ENCODE measurements at places on chromosomes 16 and 17.

- DNase-seq: peak; percentile 70
These were observed 51.3 kb downstream of the FTO start for GRCh38 chr16:53755026-53755910.

GRCh38 chr17:1087381-1088241, 90.7 kb downstream of the TIMM22 start:
- peak; percentile 29 for DNase-seq

DNA sequence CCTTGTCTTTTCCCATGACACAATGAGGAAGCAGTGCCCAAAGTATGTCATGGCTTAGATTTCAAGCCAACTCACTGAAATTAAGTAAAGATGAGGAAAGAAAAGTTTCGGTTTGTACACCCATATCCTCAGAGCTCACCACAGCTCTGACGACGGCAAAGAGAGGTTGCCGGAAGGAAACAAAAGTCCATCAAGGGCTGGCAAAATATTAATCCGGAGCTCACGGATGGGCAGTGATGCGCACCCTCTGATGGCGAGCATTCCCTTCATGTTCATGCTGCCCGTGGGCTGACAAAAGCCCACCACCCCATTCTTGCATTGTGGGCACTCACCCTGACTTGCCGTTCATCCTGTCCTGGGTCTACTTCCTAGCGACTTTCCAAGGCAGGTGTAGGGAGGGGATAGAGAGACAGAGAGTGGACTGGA, 103.1 kb downstream of the SOX9 start:
- no peak for DNase-seq

GRCh38 chr17:78128551-78129350, at the start of gene TMC6:
TMC6 (minus strand) TSS chr17:78128755; CDS start chr17:78126832, 1,923 bp downstream.
- no peak for DNase-seq

DNA sequence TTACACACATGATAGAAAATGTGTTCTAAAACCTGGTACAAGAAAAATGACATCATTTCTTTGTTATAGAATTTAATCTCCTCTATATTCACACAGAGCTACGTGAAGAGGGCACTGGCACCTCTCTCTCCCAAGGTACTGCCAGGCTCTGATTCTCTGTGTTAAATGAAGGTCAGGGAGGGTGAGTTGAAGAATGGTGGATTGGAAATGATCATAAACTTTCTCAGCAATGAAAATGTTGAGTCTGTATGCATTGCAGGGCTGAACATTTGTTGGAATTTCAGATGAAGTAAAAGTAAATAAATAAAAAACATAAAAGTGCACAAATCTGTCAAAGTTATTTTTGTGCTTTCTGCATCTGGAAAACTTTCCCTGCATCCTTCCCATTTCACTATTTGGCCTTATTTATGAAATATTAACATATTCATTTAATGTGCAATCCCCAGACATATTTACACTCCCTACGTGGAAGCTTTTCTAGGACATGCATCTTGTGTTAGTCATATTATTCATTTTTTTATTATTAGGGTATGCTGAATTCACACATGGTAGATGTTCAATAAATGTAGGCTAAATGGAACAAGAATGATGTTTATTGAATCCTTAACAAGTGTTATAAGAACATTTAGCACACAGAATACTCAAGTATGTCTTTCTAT, 810.3 kb upstream of the CDH8 start:
- DNase-seq: no peak

DNA sequence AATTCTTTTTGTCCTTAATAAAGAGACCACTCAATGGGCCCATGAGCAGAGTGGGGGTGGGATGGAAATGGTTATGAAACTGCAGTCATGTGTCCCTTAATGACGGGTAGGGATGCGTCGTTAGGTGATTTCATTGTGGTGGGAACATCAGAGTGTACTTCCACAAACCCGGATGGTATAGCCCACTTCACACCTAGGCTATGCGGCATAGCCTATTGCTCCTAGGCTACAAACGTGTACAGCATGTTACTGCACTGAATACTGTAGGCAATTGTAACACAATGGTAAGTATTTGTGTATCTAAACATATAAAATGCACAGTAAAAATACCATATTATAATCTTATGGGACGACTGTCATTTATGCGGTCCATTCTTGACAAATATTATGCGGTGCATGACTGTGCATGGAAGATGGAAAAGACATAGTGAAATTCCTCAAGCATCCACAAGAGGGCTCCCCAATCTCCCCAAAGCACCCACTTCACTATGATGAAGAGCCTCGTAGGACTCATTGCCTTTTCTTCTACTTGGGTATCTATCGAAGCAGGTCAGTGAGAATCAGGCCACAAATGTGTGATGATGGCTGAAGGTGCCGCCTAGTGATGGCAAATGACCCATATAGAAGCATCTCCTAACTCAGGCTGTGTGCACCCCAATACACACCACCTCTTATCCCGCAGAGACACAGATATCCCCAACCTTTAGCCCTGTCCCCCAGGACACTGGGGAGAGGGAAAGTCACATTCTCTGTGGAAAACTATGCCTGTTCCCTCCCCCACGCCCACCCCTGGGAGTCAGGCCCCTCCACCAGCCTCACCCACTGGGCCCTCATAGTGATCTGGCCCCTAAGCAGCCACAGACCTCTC, 43.5 kb downstream of the TBX21 start:
- peak; percentile 60 for DNase-seq

DNA sequence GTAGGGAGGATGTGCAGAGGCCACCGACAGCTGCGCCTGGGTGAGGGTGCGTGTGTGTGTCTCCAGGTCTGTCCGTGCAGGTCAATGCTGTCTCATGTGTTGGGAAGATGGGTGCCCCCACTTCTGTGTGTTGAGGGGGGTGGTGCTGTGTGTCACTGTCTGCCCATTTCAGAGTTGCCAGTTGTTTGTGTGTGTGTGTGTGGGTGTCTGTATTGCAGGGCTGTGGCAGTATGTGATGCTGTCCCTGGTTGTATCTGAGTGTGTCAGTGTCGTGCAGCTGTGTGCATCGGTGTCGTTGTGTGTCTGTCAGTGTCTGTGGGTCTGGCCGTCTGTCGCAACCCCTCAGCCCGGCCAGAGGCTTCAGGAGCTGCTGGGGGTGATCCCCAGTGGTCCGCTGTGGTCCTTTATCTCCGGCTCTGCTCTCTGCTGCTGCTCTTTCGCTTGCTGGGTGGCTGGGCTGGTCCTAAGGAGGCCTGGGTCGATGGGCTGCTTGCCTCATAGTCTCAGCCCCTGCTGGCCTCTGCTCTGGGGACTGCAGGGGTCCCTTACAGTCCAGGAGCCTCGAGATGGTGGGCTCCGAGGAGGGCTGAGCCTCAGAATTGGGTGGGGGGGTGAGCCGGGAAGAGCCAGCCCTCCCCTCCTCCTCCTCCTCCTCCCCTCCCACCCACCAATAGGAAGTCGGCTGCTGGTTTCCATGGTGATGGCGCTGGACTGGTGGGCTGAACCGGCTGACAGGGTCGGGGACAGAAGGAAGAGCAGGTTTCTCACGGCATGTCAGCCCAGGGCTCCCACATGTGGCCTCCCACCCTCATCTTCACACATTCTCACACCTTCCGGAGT, at the start of gene TSPOAP1:
TSPOAP1 (minus strand) TSS at position 601 of the 840 bp plus-strand sequence. CDS start 875 bp downstream, outside the sequence.
- DNase-seq: no peak

DNA sequence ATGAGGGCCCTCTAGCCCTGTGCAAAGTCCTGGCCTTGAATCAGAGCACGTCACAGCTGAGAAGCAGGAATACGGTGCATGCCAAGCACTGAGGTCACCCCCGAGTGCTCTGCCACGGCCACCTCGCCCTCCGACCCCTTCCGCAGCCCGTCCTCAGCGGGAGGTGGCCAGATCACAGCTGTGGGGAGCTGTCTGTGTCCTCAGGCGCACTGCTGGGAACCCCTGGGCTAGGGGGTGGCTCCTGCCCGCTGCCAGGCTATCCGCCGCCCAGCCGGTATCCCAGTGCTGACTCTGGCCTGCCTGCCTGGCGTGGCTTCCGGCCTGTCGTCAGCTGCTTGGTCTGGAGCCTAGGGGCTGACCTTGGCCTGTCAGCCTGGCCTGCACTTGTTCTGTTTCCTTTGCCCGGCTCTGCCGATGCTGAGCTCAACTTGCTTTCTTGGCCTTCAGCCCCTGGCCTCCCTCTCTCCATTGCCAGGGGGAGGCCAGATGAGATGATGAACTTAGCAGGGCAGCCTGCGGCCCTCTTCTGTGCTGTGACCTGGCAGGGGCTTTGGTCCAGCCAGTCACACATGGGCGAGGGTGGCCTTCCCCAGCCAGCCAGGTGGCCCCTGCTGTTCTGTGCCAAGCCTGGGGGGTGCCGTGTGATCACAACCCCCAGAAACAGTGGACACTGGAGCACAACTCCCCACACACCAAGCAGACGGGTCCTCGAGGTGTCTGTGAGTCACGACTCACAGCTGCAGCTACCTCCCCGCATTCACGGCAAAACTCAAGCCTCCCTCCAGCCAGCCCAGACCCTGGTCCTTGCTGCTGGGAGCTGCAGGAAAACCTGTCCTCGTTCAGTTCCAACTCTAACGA, 77.3 kb downstream of the ZDHHC7 start:
- DNase-seq: peak; percentile 59

DNA sequence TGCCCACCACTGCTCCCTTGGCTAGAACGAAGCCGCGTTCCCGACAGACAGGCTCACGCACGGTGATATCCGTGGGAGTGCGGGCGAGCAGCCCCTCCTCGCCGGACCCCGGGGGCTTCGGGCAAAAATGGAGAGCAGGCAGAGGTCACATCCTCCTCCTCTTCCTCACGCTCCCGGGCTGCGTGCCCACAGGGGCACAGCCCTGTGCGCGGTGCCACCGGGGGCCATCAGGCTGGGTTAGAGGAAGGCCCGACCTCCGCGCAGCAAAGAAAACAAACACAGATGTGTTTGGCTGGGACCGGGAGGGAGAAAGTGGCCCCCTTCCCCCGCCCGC, 519 bp upstream of the NTN1 start:
- no peak for DNase-seq

DNA sequence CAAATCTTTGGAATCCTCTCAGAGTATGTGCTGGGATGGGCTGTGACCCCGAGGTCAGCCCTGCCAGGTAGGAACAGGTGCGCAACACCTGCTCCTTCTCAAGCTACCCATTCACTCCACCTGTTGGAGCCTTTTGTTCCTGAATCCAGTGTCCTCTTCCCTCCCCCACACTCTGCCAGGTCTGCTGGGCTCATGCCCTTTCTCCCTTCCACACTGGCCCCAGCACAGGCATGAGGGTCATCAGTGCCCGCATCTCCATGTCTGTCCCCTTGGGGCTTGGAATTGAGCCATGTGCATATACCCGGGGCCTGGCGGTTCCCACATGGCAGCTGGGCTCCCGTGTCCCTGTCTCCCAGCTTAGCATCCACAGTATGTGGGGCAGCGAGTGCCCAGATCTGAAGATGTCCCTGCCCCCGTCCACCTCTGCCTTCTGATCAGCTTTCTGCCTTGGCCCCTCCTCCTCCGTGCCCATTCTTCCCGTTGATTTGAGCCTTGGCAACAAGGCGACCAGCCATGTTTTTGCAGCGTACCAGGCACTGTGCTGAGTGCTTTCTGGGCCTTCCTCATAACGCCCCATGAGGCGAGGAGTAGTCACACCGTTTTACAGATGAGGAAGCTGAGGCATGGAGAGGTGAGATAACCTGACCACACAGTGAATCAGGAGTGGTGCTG, 102.2 kb downstream of the RAP1GAP2 start:
- DNase-seq: no peak

GRCh38 chr17:79981090-79981489, 54.6 kb downstream of the TBC1D16 start:
- DNase-seq: no peak

DNA sequence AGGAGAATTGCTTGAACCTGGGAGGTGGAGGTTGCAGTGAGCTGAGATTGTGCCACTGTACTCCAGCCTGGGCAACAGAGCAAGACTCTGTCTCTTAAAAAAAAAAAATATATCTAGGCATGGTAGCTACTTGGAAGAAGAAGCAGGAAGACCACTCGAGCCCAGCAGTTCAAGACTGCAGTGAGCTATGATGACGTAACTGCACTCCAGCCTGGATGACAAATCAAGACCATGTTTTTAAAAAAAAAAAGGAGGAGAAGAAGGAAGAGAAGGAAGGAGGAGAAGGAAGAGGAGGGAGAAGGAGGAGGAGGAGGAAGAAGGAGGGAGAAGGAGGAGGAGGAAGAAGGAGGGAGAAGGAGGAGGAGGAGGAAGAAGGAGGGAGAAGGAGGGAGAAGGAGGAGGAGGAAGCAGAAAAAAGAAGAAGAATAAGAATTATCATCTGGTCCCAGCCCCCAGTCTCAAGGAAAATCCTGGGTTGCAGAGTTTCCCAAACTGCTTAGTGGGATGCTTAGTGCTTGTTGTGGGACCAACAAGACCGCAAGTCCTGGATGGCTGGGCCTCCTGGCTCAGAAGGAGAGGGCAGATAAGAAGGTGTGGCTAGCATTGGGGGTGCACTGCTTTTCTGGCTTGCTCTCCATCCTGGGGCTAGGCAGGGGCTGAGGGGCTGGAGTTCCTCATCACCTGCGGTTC, 3.7 kb upstream of the DRC7 start:
- peak; percentile 12 for DNase-seq

DNA sequence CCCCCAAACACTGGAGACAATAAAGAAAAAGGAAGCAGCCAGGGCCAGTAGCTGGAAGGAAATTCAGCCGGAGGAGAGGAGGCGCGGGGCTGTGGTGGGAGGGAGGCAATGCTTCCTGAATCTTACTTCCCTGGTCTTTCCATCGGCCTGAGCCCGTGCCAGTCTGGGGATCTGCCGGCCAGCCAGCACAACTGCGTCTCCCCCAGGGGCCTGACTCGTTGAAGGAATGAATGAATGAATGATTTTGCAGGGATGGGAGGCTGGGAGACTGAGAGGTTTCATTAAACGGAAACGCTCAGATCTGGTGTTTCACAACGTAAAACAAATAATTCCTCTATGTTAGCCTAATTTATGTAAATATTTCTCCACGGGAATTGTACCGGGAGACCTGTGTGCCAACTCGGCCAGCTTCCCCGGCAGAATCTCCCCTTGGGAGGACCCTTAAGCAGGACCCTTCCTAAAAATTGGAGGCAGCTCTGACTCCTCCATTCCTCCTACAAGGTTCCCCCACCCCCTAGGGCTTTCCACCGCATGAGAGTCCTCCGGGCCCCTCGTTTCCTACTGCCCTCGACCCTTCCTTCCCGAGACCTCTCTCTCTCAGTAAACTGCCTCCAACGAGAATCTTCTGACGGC, 1.3 kb upstream of the BAIAP2 start:
- no peak for DNase-seq

GRCh38 chr16:23907903-23908302, 72.1 kb downstream of the PRKCB start:
- no peak for DNase-seq

DNA sequence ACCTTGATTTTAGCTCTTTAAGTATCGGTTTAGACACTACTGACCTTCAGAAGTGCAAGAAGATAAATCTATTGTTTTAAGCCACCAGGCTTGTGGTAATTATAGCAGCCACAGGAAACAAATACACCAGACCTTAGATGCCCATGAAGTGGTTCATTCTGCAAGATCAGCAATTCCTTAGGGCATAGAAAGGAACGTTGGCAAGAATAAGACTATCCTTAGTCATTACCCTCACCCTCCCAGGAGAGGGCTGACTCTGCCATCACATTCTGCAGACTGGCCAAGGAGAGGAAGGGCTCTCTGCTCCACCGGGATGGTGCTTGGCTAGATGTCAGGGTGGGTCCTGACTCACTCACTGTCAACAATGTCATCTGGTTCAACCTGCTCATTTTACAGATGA, 14.1 kb upstream of the NDEL1 start:
- no peak for DNase-seq

- no peak for DNase-seq
These were observed 17.5 kb upstream of the ADCY7 start for GRCh38 chr16:50248845-50249244.
